Tibial nerve (tissue), 4 donors: ENCODE measurements at places on chromosomes 2 and 18.

GRCh38 chr2:98900721-98901120 lies 35.3 kb downstream of the CRACDL start:
- H3K4me3 ChIP-seq = no peak overlapping the region
- no peaks in the 10 kb centered on the region for H3K36me3 ChIP-seq
- DNase-seq = no peak
- no peaks in the 10 kb centered on the region for H3K4me1 ChIP-seq
- H3K27ac ChIP-seq = no peak overlapping the region

- no peaks in the 10 kb centered on the region for H3K4me1 ChIP-seq
- DNase-seq = no peak
- no peaks in the 10 kb centered on the region for H3K36me3 ChIP-seq
- H3K27me3 ChIP-seq = no peaks in the 10 kb centered on the region
- no peak overlapping the region for H3K27ac ChIP-seq
- H3K4me3 ChIP-seq = no peak overlapping the region
These were observed 17.1 kb downstream of the PDK1 start for GRCh38 chr2:172572981-172573380.

GRCh38 chr2:19358242-19359020 lies at the start of gene OSR1:
Gene OSR1 (minus strand): TSS chr2:19358623. CDS start chr2:19353805, 4,818 bp downstream.
- H3K27me3 ChIP-seq = peaks cover 93% of the 10 kb centered on the region
- H3K4me3 ChIP-seq = peak within 1 kb of the TSS; percentile 55
- no peaks in the 10 kb centered on the region for H3K36me3 ChIP-seq
- peaks cover 17% of the 10 kb centered on the region for H3K4me1 ChIP-seq

DNA sequence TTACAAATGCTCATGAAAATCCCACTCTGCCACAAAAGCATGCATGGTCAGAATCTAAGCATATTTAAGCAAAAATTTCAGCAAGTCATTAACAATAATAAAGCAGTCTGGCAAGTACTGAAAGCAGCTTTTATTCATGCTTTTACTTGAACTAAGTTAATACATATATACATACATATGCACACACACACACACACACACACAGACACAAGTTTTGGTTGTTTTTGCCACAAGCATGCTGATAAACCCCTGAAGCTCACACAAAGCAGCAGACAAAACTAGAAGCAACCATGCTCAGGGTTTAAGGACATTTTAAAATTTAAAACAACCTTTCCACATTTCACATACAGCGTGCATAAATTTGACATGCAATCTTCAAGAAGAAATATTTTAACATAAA lies 819.1 kb upstream of the FSHR start:
- H3K4me3 ChIP-seq = no peak overlapping the region
- DNase-seq = no peak
- H3K36me3 ChIP-seq = no peaks in the 10 kb centered on the region
- peaks cover 6% of the 10 kb centered on the region for H3K4me1 ChIP-seq
- H3K27ac ChIP-seq = no peak overlapping the region

GRCh38 chr2:103986001-103986400 lies 867.9 kb upstream of the POU3F3 start:
- H3K27ac ChIP-seq = no peak overlapping the region
- H3K27me3 ChIP-seq = no peaks in the 10 kb centered on the region
- H3K4me1 ChIP-seq = no peaks in the 10 kb centered on the region
- no peak for DNase-seq

- no peak overlapping the region for H3K4me3 ChIP-seq
- H3K27ac ChIP-seq = no peak overlapping the region
- no peaks in the 10 kb centered on the region for H3K36me3 ChIP-seq
- no peaks in the 10 kb centered on the region for H3K27me3 ChIP-seq
- no peak for DNase-seq
These were observed 626.7 kb downstream of the LRRTM4 start for GRCh38 chr2:76895469-76895868.

DNA sequence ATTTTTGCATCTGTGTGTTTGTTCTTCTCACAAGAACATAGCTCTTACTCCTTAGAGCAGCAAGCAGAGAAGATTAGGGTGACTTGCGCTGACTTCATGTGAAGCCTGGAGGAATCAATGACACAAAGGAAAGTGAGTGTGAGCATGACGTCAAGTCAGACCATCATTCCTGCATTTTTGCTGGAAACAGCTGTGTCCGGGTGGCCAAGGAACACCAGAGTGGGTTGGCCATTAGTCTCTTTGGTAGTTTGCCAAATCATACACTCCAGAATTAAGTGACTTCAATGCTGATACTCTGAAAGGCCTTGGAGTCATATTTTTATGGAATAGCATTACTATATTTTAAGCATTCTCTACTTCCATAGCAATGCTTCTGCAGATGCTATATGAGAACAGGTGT lies 597.2 kb downstream of the DCDC2C start:
- no peak overlapping the region for H3K4me3 ChIP-seq
- no peak for DNase-seq
- H3K27me3 ChIP-seq = no peaks in the 10 kb centered on the region
- H3K4me1 ChIP-seq = no peaks in the 10 kb centered on the region
- H3K36me3 ChIP-seq = no peaks in the 10 kb centered on the region

DNA sequence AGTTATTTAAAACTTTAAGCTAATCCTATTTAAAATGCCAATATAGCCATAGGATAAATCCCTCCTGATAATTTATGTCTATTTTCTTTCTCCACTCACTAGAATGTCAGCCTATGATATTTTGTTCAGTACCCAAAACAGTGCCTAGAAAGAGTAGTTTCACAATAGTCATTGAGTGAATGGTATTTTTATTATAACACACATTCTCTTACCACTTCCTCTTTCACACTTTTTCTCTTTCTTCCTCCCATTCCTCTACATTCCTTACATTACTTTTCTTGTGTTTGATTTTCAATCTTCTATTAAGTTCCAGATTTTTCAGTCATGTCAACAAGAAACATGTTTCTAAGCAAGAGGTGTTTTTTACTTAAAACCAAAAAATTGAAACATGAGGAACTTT lies 327.6 kb upstream of the UBE2E3 start:
- no peak overlapping the region for H3K27ac ChIP-seq
- H3K36me3 ChIP-seq = no peaks in the 10 kb centered on the region
- DNase-seq = no peak
- no peaks in the 10 kb centered on the region for H3K27me3 ChIP-seq

DNA sequence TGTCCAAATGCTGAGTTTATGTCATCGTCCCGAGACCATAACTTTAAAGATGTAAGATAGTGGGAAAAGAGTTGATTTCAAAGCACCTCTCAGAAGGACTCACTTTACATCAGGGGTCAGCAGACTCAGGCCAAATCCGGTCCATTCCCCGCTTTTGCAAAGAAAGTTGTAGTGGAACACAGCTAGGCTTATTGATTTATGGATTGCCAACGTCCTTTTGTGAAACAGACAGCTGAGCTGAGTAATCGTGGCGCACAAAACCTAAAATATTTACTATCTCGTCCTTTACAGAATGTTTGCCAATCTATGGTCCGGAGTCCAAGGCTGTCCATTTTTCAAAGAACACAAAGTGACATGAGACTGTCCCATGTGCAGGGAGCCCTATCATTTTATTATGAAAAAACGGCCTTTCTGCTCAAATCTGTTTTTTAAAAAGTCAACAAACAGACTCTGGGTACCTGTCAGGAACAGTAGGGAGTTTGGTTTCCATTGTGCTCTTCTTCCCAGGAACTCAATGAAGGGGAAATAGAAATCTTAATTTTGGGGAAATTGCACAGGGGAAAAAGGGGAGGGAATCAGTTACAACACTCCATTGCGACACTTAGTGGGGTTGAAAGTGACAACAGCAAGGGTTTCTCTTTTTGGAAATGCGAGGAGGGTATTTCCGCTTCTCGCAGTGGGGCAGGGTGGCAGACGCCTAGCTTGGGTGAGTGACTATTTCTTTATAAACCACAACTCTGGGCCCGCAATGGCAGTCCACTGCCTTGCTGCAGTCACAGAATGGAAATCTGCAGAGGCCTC lies at the start of gene IL1RN:
IL1RN (plus strand) TSS at position 754 of the 801 bp plus-strand sequence; CDS start at position 781, 27 bp downstream.
- no peak within 1 kb of the TSS for H3K27ac ChIP-seq
- no peak within 1 kb of the TSS for H3K4me3 ChIP-seq
- H3K4me1 ChIP-seq = no peaks in the 10 kb centered on the region
- no peaks in the 10 kb centered on the region for H3K27me3 ChIP-seq

GRCh38 chr2:3902131-3902530 lies 198.8 kb downstream of the DCDC2C start:
- no peaks in the 10 kb centered on the region for H3K4me1 ChIP-seq
- H3K36me3 ChIP-seq = no peaks in the 10 kb centered on the region
- no peak overlapping the region for H3K27ac ChIP-seq
- no peak overlapping the region for H3K4me3 ChIP-seq
- no peak for DNase-seq
- H3K27me3 ChIP-seq = no peaks in the 10 kb centered on the region

DNA sequence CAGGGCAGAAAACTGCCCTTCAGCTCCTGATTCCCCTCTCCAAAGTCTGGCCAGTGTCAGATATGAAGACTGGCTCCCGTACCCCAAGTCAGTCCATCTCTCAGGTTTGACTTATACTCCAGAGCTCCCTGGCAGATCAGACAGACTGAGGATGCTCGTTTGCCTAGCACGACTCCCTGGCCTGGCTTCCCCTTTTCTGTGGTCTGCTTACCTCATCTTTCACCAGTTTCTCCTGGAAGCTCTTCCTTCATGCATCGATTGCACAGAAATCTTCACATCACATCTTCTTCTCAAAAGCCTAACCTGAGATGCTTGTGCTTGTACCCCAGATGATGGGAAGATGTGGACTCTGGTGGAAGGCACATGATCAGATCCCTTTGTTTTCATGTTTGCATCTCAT lies 387.9 kb upstream of the POU3F3 start:
- no peak overlapping the region for H3K4me3 ChIP-seq
- no peaks in the 10 kb centered on the region for H3K36me3 ChIP-seq
- no peak for DNase-seq
- no peaks in the 10 kb centered on the region for H3K4me1 ChIP-seq

GRCh38 chr2:216171011-216171410 lies 61.9 kb downstream of the XRCC5 start:
- H3K36me3 ChIP-seq = peaks cover 82% of the 10 kb centered on the region
- H3K27ac ChIP-seq = no peak overlapping the region
- no peaks in the 10 kb centered on the region for H3K4me1 ChIP-seq
- H3K4me3 ChIP-seq = no peak overlapping the region
- no peaks in the 10 kb centered on the region for H3K27me3 ChIP-seq

- H3K36me3 ChIP-seq = no peaks in the 10 kb centered on the region
- H3K4me3 ChIP-seq = no peak overlapping the region
- H3K27me3 ChIP-seq = no peaks in the 10 kb centered on the region
- DNase-seq = no peak
- H3K4me1 ChIP-seq = no peaks in the 10 kb centered on the region
These were observed 74.5 kb downstream of the CABLES1 start for GRCh38 chr18:23209796-23210195.

DNA sequence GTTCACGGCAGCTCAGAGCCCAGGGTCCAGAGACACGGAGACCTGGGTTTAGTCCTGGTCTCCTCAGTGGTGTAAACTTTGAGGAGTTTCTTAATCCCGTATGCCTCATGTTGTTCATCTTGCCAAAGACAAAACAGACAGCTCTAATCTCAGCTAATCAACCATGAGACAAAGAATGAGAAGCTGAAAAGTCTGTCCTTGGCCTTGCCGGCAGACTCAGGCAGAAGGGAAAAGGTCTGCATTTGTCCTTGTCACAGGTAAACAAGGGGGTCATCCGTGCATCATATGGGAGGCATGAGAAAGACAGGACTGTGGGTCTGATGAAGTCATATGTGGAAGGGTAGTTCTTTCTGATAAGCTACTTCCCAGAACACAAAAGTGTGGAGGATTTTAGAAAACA lies 1.8 kb upstream of the ARMC9 start:
- H3K4me1 ChIP-seq = no peaks in the 10 kb centered on the region
- H3K27ac ChIP-seq = no peak overlapping the region
- DNase-seq = no peak
- no peak overlapping the region for H3K4me3 ChIP-seq
- no peaks in the 10 kb centered on the region for H3K36me3 ChIP-seq
- no peaks in the 10 kb centered on the region for H3K27me3 ChIP-seq

- DNase-seq = no peak
- H3K27ac ChIP-seq = no peak overlapping the region
- no peaks in the 10 kb centered on the region for H3K36me3 ChIP-seq
- no peaks in the 10 kb centered on the region for H3K27me3 ChIP-seq
- no peak overlapping the region for H3K4me3 ChIP-seq
These were observed 317.8 kb upstream of the ZNF521 start for GRCh38 chr18:25669741-25670140.

DNA sequence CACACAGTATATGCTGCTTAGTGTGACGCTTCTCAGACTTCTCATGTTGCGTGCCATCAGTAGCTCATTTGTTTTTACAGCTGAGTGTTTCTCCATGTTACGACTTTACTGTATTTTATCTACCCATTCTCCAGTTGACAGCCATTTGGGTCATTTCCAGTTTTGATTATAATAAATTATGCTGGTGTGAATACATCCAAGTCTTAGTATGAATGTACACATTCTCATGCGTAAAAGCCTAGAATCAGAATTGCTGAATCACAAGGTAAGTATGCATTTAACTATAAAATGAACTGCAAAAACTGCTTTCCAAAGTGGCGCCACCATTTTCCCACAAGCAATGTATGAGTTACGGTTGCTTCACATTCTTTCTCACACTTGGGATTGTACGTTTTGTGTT lies 184.2 kb upstream of the SLC35G4 start:
- H3K4me3 ChIP-seq = no peak overlapping the region
- no peaks in the 10 kb centered on the region for H3K4me1 ChIP-seq
- no peaks in the 10 kb centered on the region for H3K27me3 ChIP-seq
- H3K27ac ChIP-seq = no peak overlapping the region
- H3K36me3 ChIP-seq = no peaks in the 10 kb centered on the region

- no peaks in the 10 kb centered on the region for H3K36me3 ChIP-seq
- no peaks in the 10 kb centered on the region for H3K27me3 ChIP-seq
- H3K27ac ChIP-seq = peak overlapping the region; percentile 99
- peak overlapping the region; percentile 63 for H3K4me3 ChIP-seq
- peaks cover 26% of the 10 kb centered on the region for H3K4me1 ChIP-seq
- no peak for DNase-seq
These were observed 649 bp downstream of the ESCO1 start for GRCh38 chr18:21599585-21600525.

DNA sequence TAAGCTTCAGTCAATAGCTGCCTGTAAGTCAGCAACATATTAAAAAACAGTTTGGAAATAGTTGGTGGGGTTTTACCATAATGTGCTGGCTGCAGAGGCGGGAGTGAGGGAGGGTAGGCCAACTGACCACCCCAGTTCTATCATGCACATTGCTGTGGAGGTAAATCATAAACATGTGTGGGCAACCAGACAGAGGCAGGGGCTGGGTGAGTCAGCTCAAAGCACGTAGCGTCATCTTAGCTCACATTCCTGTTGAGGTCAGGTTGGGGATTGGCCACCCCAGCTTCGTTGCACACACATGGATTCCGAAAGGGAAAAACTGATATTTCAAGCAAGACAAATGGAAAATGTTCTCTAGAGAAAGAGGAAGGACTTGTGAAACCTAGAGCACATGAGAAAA lies 19.5 kb downstream of the GPR45 start:
- no peaks in the 10 kb centered on the region for H3K4me1 ChIP-seq
- no peak for DNase-seq
- H3K36me3 ChIP-seq = no peaks in the 10 kb centered on the region

DNA sequence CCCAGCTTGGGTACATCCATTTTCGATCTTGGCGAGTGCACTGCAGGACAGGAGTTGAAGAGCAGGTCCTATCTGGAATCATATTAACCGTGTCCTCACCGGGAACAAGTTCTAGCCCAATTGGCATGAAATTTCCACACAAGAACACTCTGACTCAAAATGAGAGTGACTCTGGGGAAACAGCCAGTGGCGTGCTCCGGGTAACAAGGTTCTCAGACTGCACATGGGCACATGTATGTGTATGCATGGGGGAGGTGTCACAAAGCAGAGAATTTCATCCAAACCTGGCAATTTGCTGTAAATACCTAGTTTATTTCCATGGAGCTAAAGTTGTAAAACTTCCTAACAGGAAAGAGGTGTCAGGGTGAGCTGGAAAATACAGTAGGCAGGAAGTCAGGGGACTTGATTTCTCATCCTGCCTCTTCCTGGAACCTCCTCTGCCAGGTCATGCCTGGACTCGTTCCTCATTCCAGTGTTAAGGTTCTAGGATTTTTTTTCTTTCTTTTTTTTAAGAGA lies 1.7 kb downstream of the TUBB6 start:
- no peak overlapping the region for H3K27ac ChIP-seq
- DNase-seq = no peak
- peaks cover 48% of the 10 kb centered on the region for H3K36me3 ChIP-seq
- H3K4me1 ChIP-seq = no peaks in the 10 kb centered on the region
